T-helper 1 cell (primary cell): ENCODE measurements at places on chromosomes 2 and 18.

DNA sequence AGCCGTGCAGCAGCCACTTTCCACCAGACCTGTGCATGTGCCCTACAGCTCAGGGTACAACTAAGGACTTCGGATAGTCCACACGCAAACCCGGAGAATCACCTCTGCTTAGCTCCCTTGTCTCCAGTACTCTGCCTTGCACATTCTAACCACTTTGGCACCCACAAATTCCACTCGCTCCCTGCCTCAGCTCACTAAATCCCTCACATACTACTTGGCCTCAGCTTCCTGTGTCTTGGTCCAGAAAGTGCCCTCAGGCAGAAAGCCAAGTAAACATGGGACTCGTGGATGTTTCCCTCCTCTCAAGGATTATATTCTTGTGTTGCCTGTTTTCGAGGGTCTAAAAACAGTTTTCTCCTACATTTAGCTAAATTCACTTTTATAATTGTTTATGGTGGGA lies 157.8 kb upstream of the DAPL1 start:
- no peak for DNase-seq

DNA sequence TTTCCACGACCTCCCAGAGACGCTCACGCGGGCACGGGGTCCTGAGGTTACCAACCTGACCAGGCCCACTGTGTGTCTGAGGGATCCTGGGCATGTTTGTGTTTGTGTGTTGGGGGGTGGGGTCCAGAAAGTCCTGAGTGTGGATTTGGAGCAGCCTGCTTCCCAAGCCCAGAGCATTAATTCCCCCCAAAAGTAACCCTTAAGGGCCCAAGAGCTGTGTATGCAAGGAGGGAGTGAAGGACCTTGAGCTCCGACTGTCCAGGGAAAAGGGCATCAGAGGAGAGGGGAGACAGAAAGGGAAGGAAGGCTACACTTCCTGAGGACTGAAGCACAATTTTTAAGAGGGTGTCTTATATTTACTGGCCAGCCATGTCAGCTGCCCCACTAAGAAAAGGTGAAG lies 5.2 kb upstream of the SIX3 start:
- no peak for DNase-seq

DNA sequence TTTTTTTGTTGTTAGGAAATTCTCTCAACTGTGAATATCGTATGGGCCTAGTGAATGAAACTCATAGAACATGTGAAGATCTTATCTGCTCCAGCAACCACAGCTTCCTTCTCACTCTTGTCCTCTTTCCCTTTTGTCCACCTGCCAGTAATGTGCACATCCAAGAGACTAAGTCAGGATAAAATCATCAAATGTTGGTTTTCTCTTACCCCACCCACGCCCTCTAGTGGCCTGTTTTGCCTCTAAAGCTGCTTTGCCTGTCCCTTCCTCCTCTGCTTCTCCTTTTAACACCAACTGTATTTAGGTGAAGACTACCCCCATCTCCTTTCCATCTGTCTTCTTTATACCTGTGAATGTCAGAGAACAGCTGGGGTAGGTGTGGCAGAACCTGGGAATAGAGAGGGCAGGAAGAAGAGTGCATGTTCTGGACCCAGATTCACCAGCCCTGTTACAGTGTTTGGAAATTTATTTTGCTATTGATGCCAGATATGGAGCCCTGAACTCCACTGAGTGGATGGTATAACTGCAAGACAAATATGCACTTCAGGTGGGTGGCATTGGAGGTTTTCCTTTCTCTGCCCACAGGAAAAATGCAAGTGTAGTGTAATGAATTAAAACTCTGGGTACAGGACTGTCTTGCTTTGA lies 8.4 kb upstream of the MGAT5 start:
- DNase-seq, result peak; percentile 63

GRCh38 chr2:99675130-99675661 lies 185.4 kb upstream of the REV1 start:
- no peak for DNase-seq

- DNase-seq, result peak; percentile 23
These were observed 19.6 kb upstream of the CXCR1 start for GRCh38 chr2:218186355-218186766.

DNA sequence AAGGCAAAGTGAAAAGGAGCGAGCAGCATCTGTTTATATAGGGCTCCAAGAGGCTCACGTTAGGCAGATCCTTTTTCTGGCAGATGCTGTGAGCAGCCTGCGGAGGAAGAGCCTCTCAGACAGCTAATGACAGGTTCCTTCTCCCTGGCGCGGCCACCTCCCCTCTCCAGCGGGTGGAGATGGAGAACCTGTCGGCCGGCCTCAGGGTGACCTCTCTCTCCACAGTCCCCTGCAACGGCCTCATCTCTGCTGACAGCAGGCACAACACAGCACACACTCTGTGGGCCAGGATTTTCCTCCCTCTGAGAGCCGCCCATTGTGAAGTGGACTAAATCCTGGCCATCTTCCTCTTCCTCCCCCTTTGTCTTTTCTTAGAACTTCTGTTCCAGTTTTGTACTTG lies 119.8 kb downstream of the PRKCE start:
- DNase-seq, result no peak

- no peak for DNase-seq
These were observed 136.9 kb upstream of the IL1R2 start for GRCh38 chr2:101854877-101855276.

DNA sequence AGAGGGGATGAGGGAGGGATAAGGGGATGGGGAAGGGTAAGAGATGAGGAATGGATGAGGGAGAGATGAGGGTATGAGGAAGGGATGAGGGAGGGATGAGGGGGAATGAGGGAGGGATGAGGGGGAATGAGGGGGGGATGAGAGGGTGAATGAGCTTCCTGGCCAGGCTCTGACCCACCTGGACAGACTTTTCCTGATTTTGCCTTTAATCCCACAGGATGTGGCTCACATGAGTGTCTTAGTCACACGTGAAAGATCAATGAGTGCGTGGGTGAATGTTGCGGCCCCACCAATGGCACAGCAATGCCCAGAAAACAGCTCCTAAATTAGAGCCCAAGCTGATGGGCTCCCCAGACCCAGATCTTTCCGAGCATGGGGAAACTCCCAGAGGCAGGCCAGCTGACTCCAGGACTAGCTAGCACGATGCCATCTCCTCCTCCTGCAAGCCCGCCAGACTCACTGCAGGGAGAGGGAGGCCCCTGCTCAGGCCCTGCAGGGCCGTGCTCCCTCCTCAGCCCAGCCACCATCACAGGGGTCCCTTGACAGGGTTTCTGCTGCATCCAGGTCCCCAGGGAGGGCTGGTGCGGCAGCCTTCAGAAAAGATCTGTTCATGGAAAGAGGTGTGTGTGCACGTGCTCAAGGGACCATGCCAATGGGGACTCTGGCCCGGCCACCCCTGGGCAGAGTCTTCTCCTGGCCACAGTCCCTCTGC lies 41.4 kb downstream of the AQP12A start:
- no peak for DNase-seq

DNA sequence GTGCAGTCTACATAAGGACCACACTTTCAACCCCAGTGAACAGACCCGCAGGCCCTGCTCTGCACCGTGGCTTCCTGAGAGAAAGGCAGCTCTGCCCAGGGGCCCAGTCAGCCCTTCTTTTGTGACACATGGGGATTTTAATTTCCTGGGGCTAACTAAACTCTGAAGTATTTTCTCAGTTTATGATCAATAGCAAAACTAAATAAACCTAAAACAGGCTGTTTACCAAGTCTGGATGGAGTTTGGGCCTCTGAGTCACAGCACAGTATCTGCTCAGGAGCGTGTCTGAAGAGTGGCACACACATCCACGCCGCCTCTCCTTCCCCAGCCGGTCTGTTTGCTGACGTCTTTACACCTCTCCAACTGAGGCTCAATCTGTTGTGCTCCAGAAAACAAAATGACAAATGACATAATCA lies 72.3 kb downstream of the LDLRAD4 start:
- DNase-seq, result peak; percentile 87

- DNase-seq, result no peak
These were observed 27.7 kb upstream of the SPATS2L start for GRCh38 chr2:200278694-200279316.

DNA sequence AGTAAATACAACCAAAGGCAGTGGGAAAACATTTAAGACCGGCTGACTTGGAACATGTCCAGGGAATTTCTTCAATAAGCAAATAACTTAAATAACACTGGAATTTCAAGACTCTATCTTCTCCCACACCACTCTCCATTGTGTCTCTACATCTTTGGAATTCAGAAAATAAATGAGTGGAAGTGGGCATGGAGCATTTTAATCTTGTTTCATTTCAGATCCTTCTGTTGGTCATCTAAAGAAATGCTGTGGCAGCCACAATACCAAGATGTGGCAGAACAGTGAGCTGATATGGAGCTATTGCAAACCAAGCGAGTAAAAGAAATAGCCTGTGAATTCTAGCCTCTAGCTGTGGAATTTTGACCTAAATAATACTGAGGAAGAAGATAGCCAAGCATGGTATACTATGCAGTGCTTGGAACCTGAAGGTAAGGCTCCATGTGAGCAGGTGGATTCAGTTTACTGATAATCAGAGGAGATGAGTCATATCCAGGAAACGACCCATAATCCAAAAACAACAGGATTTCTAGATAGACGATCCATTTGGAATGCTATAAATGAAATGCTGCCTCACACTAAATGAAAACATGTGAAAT lies 157.1 kb upstream of the SCN7A start:
- DNase-seq, result no peak

DNA sequence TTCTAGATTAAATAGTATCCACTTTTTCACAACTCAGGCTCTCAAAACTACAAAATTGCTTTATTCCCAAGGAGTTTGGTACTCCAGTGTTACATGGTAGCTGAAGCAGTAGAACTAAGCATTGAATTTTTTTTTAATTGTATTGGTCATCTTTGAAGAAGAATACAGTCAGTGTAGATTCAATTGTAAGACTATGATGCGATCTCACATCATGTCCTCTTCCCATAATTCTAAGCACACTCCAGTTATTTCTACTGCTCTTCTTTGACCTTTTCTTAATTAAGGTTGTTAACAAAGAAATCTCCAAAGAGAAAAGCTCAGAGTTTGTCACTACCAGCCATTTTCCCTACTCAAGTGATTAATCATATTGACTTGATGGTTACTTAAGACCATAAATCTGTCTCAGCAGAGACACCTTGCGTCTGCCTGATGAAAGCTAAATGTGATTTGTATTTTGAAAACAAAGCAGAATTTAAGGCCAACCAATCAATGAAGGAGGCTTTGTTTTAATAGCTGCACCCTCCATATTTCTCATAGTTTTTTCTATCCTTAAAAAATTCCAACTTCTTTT lies 130.2 kb downstream of the DTNA start:
- no peak for DNase-seq

DNA sequence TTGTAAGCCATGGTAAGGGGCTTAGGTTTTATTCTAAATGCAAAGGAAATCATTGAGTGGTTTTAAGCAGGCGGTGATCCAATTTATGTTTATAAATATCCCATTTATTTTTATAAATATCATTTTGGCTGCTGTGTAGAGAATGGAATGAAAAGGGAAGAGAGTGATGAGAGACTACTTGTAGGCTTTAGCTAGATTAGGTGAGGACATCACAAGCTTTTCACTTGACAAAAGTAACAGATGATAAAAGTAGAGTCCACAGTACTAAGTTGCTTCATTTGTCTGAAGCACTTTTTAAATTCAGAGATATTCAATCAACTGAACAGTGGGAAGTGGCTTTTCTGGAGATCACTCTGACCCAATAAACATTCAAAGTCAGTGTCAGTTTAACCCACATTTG lies 65.4 kb upstream of the FSHR start:
- DNase-seq, result no peak

- DNase-seq, result no peak
These were observed 40.1 kb downstream of the GPD2 start for GRCh38 chr2:156476021-156476849.

GRCh38 chr2:174563530-174564282 lies 33.9 kb downstream of the WIPF1 start:
- no peak for DNase-seq

GRCh38 chr18:59877361-59877760 lies 22.4 kb upstream of the PMAIP1 start:
- DNase-seq, result no peak

DNA sequence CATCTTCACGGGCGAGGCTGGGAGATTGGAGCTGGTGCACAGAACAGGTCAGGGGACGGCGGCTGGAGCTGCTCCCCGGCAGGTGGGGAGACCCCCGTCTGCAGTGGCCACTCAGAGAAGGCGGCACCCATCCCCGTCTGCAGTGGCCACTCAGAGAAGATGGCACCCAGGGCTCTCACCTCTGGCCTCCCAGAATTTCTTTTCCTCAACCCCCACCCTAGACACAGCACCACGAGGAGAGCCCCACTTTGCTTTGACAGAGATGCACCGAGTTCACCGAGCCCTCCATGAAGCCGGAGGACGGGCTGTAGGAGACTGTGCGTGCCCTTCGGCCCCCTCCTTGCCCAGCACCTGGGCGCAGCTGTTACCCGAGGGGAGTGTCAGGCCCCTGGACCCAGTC lies 201.6 kb upstream of the SALL3 start:
- no peak for DNase-seq

DNA sequence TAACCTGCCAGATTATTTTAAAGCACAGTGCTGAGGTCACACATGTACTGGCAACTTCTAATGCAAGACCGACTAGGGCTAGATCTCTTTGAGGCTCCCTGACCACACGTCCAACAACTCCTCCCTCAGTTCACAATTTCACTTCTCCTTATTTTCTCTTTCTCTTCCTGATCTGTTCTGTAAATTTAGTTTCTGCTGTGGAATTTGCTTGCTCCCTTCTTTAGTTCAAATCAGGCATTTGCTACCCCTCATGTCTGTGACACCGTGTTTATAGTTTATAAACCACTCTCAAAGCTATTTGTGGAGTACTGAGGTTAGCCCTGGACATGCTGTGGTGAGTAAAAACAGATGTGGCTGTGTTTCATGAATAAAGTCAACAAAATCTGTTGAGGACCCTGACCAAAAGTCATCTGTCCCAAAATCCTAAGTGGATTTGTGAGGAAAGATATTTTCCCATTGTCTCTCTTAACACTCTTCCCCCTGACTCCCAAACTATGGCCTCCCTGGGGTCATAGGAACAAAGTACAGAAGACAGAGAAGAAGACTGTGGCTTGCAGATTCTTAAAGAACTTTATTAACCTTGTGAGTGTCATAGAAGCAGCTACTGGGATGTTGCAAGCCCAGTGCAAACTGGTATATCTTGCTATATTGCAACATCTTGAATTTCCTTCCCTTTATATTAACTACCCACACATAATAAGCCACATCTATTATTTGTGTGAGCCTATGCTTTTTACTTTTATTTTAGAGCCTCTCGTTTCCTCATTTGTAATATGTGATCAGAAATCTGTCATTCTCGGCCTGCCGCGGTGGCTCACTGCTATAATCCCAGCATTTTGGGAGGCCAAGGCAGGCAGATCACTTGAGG lies 3.5 kb upstream of the NAGK start:
- DNase-seq, result no peak

DNA sequence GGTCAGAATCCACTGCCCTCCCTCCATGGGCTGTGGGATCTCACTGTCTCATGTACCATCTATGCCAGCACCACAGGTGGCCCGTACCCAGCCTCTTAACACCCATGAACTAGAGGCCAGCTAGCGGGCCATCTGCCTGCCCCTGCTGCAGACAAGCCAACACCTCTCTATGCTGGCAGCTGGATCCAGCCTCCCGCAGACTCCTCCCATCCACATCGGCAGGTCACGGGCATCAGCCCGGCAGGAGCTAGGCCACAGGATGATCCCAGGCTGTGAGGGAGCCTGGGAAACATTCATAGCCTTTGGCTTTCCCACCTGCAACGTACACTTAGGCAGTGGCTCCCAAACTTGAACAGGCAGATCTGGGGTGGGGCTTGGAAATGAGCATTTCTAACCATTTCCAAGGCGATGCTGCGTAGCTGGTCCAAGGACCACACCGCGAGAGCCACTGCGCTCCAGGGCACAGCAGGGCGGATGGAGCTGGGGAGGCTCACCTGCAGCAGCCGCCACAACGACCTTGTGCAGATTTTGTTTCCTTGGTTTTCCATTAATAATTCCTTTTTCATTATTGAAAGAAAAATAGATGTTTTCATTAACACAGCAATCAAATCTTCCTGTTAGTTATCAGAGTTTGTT lies 114.7 kb downstream of the KCNF1 start:
- no peak for DNase-seq
